PC-9 (cell line): ENCODE measurements at places on chromosomes 3 and 15. TPM values are rescaled to one million over a fixed set of nuclear protein-coding genes. Genes with fewer than 3 reads are reported as not detected.

Gene CAND2
- 0.30 and 0.37 TPM in 2 replicates for total RNA-seq

Gene RHCG
- total RNA-seq, result 0.26 and 0.60 TPM in 2 replicates

Gene FSIP1
- 0.63 and 1.2 TPM in 2 replicates for total RNA-seq

- DNase-seq, result no peak
Observed at GRCh38 chr3:155334215-155334913, 40.9 kb upstream of the STRIT1 start.

GRCh38 chr15:23416349-23417276, 30.4 kb downstream of the GOLGA6L2 start:
- DNase-seq, result no peak
